Left lobe of liver (tissue), 2 donors: ENCODE measurements at places on chromosomes 3 and 15.

GRCh38 chr3:65712140-65712539, 326.6 kb downstream of the MAGI1 start:
- DNase-seq, result no peak

DNA sequence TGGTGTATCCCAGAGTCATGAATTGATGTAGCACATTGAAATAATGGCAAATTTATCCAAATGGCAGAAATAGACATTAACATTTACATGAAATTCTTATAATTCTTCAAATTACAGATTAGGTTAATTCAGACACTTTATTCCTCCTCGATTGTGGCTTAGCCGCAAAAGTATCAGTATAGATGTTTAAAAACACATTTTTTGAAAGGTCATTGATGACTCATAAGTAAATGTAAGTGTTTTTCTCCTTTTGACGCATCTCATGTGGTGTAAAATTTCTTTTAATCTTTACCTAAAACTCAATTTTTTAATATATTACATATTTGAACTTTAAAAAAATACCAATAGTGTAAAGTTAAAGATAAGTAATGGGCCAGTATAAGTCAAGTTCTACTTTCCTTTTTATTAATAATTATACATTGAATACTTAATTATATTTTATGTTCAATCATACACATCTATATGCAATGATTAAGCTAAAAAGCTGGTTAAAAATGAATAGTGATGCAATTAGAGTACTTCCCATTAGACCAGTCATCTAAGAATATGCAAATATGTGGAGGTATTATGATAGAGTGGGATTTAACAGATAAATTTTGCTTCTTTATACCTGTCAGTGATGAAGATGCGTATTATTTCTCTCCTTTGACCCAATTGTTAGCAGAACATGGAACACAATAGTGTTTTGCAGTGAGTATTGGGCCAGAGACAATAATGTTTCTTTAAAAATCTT, 678.1 kb upstream of the DPPA4 start:
- no peak for DNase-seq

GRCh38 chr15:36426691-36427090, 152.7 kb upstream of the CDIN1 start:
- DNase-seq, result no peak

DNA sequence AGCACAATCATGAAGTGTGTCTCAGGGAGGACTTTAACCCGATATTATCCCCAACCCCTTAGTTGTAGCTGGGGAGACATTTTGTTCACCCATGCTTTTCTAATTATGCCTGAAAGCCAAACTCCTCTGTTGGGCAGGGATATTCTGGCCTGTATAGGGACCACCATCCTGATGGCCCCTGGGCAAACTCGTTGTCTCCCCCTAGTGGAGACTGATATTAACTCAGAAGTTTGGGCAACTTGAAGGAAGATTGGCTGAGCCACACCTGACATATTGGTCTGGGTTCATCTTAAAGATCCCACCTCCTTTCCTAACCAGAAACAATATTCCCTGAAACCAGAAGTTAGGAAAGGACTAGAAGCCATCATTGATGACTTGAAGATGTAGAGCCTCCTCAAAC, 42.3 kb downstream of the TM4SF18 start:
- no peak for DNase-seq

DNA sequence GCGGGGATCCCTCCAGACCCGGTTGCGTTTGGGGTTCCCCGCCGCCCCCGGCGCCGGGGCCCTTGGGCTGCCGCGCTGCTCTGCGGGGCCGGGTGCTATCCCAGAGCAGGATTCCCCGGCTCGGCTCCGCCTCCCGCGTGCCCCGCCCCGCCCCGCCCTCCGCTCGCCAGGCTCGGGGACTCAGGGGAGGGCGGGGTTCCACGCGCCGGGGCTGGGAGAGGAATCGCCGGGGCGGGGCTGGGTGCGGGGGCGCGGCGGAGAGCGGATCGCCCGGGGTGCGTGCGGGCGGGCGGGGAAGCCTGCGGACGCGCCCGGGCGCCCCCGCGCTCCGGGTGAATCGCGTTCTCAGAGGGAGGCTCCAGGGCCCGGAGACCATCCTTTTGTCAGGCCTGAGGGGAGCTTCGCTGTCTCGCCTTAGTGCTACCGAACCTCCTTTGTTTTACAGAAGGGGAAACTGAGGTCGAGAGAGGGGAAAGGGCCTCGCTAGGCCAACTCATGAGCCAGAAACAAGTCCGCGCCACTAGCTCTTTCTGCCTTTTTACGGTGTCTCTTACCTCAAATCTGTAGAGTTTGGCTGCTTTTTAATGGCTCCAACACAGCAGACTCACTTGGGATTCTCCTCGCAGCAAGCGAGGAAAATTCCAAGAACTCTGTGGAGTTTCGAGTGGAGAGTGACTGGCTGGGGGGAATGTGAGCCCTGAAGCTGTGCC, at the start of gene TMEM158:
TMEM158 (minus strand) TSS at position 82 of the 710 bp plus-strand sequence. CDS start 260 bp downstream, outside the sequence.
- peak; percentile 85 for DNase-seq

- DNase-seq, result no peak
Observed at GRCh38 chr3:172673210-172673679, 37.6 kb downstream of the NCEH1 start.

DNA sequence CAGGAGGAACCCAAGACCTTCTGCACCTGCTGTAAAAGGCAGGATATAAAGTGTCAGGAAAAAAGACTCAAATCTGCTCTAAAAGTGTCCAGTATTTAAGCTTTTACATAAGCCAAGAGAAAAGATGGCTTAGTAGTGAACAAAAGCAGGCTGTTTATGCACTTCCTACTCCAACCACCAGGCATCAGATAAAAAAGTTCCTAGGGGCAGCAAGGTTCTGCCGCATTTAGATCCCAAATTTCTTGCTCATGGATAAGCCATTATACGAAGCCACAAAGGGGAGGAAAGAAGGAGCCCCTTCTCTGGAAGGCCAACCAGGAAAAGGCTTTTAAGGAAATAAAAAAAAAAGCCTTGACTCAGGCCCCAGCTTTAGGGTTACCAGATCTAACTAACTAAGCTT, 10.6 kb upstream of the SLC9C1 start:
- no peak for DNase-seq

GRCh38 chr15:80953953-80954778, 35.5 kb downstream of the MESD start:
- DNase-seq, result no peak

- DNase-seq, result peak; percentile 59
Observed at GRCh38 chr3:133712017-133712416, 34.2 kb upstream of the TF start.

GRCh38 chr3:100268156-100268555, 7.4 kb downstream of the TBC1D23 start:
- no peak for DNase-seq

GRCh38 chr15:74616996-74617395, 1.4 kb downstream of the CLK3 start:
- DNase-seq, result no peak

DNA sequence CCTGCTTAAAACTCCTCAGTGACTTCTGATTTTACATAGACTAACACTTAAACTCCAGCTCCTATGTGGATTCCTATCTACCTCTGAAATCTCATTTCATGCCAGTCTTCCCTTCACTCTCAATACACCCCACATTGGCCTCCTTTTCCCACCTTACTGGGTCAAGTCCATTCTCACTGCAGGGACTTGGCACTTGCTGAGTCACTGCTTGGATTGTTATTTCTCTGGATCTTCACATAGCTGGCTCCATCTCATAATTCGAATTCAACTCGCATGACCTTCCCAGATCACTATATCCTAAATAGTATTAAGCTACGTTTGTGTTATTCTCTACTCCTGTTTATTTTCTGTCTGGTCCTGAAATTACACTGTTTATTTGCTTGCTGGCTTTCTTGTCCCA, 59.6 kb upstream of the FRMD4B start:
- no peak for DNase-seq

GRCh38 chr3:89795506-89795905, 688.1 kb downstream of the EPHA3 start:
- DNase-seq, result no peak

DNA sequence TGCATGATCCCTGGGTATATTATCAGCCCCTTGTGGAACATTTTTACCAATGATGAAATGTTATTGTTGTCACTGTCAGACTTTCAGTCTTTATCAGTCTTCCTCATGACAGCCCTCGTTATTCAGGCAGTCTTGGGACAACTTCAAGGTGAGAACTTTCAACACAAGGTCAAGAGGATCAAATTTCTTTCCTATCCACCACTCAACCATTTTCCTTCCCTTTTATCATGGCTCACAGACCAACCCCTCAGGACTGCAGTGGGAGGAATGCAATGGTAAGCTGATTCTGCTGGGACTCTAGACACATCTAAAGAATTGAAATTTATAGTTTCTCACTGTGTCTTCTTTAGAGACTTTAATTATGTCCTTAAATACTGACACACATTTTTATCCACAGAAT, 107.0 kb upstream of the LSAMP start:
- no peak for DNase-seq

DNA sequence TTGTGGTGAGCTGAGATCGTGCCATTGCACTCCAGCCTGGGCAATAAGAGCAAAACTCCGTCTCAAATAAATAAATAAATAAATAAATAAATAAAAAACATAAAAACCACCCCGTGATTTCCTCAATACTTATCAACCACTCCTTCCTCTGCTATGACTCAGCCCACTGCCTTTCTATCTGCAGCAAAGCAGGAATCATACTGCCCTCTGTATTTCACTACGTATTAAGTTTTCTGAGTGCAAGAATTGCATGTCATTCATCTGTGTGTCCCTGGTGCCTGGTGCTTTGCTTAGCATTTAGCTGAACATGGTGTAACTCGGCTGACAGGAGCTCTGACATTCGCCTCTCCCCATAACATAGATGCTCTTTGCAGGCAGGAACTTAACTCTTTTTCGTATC, 7.1 kb downstream of the LSG1 start:
- no peak for DNase-seq

GRCh38 chr15:92930054-92930621, 30.0 kb downstream of the CHD2 start:
- DNase-seq, result no peak

- DNase-seq, result no peak
Observed at GRCh38 chr15:66252685-66253417, 699 bp downstream of the MEGF11 start.

DNA sequence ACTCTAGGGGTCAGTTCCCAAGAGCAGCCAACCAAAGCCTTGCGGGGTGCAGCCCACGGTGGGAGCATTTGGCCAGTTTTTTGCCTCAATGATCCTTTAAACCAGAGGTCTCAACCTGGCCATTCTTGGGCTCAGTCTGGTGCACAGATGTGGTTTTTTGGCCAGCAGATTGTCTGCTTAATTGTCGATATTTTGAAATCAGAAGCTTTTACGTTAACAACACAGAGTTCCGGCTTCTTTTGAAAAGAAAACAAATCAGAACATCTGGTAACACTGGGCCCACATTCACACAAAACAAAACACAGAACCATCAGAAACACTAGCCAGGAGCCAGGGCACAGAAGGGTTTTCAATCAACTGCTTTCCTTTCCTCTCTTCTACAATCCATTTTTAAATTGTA, 127.7 kb downstream of the XXYLT1 start:
- no peak for DNase-seq

DNA sequence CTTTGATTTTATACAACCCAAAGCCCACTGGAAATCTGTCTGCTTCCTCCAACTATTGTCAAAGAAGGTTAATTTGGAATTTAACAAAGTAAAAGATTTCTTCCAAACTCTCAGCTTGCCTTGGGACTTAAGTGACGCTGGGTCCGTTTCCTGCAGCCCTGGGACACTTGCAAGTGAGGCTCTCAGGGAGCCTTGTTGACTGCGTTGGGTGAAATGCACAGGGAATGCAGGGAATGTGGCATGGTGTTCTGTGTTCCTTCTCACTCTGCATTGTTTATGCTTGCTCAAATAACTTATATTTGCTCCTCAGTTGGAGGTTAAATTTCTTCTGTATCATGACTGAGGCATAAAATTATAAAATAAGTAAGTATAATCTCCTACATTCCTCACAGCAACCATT, 60.9 kb upstream of the TJP1 start:
- DNase-seq, result no peak

GRCh38 chr15:55859681-55860080, 116.7 kb upstream of the PRTG start:
- no peak for DNase-seq

- DNase-seq, result no peak
Observed at GRCh38 chr3:169759256-169759655, 5.6 kb downstream of the TERC start.

GRCh38 chr3:189117087-189117486, 54.7 kb upstream of the TPRG1 start:
- DNase-seq, result no peak

DNA sequence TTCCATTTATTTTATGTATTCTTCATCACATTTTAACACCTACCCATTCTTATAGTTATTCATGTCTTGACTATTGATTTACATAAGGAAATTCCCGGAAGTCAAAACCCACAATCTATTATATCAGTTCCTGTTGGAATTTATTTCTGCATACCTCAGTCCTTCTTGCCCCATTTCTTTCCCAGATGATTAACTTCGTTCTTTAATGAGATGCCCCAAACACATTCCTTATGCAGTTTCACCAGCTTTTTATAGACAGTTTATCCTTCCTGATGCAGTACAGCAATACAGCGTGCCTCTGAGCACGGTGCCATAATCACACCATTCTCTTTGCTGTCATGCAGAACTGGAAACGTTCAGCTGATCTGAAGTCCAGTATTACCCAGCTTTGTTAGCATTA, 175.8 kb upstream of the NANOGP8 start:
- DNase-seq, result no peak

DNA sequence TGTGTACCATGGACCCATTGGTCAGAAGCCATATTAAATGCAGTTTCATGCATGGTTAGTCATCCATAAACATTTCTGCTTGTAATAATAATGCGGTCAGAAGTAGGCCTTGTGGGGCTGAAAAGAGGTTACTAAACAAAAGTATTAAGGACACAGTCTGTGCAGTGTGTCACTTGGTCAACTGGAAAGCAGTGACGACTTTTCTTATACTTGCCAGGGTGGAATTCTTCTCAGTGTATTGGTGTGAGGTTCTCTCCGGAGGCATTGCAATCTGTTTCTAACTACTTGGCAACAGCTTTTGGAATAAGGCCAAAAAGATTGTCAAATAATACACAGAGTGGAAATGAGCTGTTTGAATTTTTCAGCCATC, 46.8 kb downstream of the CHL1 start:
- DNase-seq, result no peak

- no peak for DNase-seq
Observed at GRCh38 chr3:140284372-140284771, 349.4 kb downstream of the CLSTN2 start.

GRCh38 chr3:134559591-134559990, 73.7 kb downstream of the CEP63 start:
- DNase-seq, result no peak

GRCh38 chr3:129514110-129514509, 14.3 kb upstream of the RHO start:
- DNase-seq, result no peak

DNA sequence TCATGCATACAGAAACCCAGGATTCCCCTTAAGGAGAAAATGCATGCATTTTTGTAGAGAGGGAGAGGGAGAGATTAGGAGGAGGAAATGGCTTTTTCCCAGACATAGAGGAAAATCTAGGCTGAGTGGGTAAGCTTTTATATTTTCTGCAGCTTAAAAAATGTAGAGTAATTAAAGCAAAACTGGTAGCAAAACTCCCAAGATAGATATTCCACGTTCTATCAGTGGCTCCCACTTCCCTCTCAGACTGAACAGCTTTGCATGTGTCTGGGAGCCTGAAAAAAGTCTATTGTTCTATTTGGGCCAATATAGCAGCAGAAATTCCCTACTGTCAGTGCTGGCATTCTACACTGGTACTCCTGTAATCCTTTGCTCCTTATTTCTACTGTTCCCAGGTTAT, 110.8 kb upstream of the CADPS start:
- DNase-seq, result no peak
